Thyroid gland (tissue), 4 donors: ENCODE measurements at places on chromosomes 5 and 9.
A peak's percentile ranks its signal among the peaks of the same experiment; 100 is the strongest.

GRCh38 chr5:38835887-38836286, 9.9 kb upstream of the OSMR start:
- no peak for DNase-seq

GRCh38 chr5:148645527-148645926, 8.8 kb downstream of the HTR4 start:
- no peak for DNase-seq

DNA sequence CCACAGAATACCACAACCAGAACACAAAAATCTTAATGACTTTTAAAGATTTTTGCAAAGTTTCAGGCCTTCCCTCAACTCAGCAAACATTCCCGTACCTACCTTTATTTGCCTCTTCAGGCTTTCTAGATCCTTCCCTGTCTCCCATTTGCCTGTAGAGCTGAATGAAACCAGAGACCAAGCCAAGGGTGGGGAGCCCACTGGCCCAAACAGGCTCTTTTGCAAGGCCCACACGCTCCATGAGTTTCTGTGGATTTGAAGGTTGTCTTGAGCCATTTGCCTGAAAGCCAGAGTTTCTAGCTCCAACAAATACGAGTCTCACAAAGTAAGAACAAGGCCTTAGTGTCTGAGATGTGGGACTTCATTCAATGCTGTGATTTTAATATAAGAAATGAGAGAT, 107.8 kb downstream of the GAS1 start:
- no peak for DNase-seq

DNA sequence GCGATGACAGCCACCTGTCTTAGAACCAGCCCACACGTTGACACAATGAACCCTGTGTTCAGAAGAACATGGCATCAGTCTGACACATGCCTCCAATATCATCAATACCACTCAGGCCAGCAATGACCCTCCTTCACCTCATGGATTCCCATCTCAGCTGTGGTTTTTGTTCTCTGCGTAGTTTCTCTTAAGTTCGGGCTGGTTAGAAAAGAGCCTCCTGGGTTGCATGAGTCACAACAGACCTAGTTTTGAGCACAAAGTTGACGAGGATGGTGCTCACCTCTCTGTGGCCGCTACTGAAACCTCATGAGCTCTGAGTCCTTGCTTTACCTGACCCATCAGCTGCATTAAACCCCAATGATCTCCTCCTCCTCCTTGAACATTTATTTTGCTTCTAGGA, 299.9 kb downstream of the SPOCK1 start:
- DNase-seq: no peak

- DNase-seq: no peak
Observed at GRCh38 chr5:94857111-94857510, 238.6 kb downstream of the SLF1 start.

DNA sequence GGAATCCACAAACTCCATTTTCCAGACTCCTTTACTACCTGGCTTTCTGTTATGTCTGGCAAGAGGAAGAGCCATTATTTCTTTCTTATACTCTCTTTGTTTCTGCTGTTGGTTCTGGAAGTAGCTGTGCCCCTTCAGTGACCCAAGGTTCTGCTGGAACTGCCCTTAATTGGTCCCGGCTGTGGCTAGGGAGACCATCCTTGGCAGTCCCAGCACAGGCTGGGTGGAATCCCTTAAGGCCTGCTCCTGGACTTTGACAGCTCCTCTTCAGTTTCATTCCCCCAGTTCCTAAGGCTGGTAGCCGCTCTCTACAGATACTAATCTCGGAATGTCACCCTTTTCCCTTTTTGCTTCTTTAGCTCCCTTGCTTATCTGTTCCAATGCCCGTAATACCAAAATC, 81.9 kb upstream of the GLIS3 start:
- no peak for DNase-seq

- DNase-seq: peak; percentile 75
Observed at GRCh38 chr9:128921881-128922763, 1.3 kb downstream of the PHYHD1 start.

DNA sequence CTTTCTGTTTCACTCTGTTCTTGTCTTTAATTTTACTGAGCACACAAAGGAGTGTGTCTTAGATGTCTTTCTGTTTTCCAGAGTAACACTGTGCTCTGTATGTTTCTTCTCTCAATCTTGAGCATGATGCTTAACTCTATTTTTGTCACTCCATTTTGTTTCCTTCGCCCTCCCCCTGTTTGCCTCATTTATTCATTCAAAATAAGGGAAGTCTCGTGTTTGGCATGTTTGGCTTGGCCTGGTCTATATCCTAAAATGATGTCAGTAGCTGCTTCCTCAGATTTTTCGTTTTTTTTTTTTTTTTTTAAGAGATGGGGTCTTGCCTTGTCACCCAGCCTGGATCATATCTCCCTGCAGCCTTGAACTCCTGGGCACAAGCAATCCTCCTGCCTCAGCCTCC, 22.0 kb downstream of the ZNF618 start:
- no peak for DNase-seq

DNA sequence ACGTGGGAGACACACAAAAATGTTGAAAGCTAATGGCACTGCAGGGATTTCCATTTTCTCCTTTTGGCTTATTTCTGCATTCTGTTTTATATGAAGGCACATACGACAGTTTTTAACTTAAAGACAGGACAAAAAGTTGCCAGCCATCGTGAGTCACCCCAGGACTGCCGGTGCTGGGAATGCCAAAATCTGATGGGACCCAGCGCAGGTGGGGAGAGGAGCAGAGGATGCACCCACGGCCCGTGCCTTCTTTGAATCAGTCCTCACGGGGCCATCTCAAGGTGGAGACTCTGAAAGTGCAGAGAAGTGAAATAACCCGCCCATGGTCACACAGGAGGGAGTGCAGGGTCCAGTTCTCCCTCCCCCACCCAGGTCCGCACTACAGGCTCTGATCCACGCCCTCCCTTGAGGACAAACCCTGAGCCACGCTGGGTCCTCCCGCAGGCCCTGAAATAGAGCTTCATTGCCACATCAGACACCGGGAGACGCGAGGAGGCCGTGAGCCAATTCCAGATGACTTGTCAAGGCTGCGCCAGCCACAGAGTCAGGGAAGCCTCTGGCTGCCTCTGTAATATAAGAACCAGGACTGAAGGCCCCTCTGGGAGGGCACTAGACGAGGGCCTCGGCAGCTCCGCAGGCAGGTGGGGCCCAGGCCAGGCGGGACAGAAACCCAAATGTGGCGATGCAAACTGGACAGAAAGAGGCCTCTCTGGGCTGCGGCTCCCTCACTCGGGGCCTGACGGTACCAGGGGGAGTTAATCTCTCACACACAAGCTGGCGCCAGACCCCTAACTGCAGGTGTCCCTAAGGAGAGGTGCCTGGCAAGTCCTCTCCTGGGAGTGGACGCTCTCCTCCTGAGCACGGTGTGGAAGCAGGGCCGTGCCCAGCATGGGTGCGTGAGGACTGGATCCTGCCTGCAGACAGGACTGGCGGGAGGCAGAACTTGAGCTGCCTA, 22.9 kb downstream of the ADAMTS2 start:
- no peak for DNase-seq

DNA sequence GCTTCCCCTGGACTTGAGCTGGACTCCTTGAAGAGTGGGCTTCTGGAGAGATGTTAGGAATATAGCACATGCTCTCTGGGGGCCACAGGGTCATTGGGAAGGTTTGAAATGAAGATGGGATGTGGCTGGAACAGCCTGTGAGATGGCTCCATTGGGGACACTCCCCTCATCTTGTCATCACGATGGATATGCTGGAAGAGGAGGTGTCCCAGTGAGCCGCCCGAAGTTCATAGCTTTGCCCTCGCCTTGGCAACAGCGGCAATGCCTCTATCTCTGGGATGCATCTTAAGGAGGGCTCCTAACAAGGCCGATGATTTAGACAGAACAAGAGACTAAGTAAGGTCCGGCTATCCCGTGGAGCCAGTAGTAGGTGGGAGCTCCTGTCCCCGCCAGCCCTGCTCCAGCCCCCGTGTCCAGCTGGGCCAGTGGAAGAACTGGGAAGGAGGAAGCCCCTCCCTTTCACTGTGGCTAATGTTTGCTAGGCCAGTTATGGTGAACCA, 23.9 kb downstream of the AMBP start:
- no peak for DNase-seq

DNA sequence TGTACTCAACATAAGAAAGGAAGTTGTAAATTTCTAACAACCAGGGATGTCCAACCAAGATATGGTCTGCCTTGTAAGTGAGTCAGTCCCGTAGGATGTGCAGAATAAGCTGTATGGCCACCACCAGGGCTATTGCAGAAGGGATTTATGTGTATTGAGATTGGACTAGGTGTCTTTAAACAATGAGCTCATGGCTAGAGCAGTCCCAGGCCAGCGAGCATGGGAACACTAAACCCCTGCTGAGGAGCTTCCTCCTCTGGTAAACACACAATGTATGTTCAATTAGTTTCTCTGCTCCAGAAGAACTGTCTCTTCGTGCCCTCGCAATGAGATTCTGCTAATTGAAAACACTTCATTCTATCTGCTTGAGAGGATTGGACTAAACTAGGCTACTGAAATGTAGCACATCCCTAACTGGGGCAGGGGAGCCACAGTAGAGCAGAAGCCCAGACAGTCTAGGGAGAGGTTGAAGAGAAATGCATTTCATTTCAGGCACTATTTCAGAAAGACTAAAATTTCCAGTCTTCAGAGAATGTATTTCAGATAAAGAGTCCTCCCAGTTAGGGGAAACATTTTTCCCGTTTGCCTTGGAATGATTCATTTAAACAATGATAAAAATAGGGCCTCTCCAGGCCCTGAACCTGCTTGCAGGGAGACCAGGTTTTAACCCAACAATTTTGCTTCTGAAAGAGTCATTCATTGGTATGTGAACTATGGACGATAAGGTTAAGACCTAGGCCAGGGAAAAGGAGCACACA, 154.7 kb downstream of the FAM114A2 start:
- DNase-seq: no peak

DNA sequence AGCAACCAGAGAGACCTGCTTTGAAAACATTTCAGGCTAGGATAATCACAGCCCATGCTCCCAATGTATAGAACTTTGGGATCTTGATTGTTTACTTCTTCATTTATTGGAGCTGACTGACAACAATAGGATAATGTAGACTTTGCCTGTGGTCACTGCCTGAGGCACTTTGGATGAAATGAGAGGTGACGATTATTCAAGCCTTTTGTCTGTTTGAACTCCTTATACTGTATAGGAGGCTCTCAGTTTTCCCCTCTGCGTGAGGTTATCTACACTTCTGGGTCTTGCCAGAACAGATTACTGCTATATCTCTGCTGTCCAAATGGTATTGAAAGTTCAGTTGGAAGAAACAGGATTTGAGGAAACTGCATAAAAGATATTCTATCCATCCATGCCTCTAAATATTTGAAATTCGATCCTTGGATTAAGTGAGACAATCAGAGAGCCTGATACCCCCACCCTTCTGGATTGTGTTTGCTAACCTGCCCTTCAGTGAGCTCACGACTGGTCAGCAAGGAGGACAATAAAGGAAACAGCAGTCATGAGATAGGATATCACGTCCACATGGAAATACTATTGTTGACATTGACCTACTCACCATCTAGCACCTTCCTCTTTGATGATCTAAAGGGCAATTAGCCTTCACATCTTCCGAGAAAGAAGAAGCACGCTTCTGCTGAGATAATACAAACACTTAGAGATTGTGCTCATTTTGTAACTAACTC, 98.1 kb downstream of the DOCK8 start:
- no peak for DNase-seq

DNA sequence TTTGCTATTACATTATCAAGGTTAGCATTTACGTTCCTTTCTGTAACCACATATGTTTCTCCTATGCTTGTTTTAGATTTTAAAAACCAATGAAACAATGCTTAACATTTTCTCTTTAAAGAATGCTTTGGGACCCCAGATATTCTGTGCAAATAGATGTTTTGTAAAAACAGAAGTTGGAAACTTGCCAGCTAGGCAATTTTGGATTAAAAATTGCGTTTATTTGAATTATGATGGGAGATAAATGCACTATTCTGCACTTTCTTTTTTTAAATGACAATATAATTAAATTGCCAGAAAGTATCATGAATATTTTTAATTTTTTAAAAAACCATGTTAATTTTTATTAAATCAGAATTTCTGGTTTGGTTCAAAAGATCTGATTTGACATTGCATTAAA, 81.6 kb downstream of the MACIR start:
- DNase-seq: no peak

- DNase-seq: no peak
Observed at GRCh38 chr9:91677822-91678436, 254.3 kb upstream of the NFIL3 start.

GRCh38 chr5:159163701-159164046, 45.7 kb downstream of the RNF145 start:
- no peak for DNase-seq

DNA sequence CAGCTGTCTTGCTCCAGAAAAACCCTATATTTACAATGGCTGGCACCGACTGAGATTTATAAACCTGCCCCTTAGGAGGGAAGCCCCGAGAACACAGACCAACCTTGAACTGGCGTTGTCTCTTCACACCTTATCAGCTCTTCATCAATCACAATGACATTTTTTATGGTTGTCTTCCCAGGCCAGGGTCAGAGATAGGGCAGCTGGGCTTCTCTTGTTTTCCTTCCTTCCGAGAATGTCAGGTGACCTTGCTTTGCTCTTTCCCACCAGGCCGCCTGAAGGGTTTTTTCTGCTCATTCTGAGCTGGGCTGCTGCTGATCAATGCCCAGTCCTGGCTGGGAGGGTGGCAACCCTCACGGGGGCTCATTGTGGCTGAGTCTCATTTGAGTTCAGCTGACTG, 619.1 kb downstream of the CCDC171 start:
- no peak for DNase-seq

GRCh38 chr5:134944630-134945029, 23.1 kb upstream of the CATSPER3 start:
- DNase-seq: no peak

GRCh38 chr9:70398145-70398556, 16.3 kb downstream of the KLF9 start:
- DNase-seq: no peak

- DNase-seq: no peak
Observed at GRCh38 chr5:2269656-2270055, 386.9 kb upstream of the IRX4 start.

DNA sequence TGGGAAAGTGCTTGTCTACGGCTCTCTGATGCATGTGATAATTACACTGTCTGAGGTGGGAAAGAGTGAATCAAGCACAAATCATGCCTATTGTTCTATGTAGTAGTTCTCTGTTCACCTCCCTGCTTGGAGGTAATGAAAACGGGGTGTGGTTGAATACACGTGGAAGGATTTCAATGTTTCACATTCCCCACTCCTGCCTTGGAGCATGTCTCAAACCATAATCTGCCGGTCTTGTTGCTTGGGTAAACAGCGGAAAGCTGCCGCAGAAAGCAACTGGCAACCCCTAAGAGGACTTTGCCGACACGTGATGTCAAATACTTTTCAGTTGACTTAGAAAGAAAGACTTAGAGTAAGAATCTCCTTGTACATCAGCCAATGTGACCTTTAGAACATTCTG, 63.5 kb upstream of the MOCS2 start:
- no peak for DNase-seq

GRCh38 chr5:99928490-99928889, 606.7 kb upstream of the FAM174A start:
- DNase-seq: no peak

DNA sequence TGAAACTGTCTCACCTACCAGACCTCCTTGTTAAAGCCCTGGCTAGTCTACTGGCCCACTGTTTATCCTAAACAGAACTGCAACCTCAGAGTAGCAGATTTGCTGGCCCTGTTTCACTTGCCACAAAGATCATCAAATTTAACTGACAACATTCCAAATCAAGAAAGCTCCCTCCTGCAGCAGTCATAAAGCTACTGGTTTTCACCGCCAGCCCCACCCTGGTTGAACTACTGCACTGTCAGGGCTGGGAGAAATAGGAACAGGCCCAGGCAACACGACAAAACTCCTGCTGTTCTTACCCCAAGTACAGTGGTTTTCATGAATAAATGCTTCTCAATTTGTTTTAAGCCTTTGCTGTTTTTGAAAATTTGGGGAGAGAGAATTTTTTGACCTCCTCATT, 63.0 kb downstream of the NR6A1 start:
- DNase-seq: no peak
